ENCODE measurements at places on chromosomes 1 and 21.

DNA sequence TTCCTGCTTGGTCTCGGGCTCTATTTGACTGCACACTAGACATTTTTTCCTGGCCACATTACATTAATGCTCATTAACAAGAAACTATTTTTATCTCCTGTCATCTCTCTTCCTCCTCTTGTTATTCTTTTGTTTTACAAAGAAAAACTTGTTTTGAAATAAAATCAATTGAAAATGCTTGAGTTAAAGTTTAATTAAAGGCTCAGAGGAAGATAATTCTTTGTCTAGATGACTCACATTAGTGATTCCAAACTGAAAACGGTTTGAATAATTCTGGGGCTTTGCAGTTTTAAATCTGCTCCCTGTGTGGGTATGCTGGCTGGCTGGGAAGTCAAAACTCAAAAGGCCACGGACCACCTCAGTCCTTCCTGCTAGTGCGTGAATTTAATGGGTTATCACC, 29.6 kb downstream of the RGS5 start:
- no peak for DNase-seq

- DNase-seq: no peak
Measured at GRCh38 chr21:45196620-45197019, 91.1 kb downstream of the POFUT2 start.

GRCh38 chr1:234647245-234647644, 37.3 kb upstream of the IRF2BP2 start:
- DNase-seq: no peak

DNA sequence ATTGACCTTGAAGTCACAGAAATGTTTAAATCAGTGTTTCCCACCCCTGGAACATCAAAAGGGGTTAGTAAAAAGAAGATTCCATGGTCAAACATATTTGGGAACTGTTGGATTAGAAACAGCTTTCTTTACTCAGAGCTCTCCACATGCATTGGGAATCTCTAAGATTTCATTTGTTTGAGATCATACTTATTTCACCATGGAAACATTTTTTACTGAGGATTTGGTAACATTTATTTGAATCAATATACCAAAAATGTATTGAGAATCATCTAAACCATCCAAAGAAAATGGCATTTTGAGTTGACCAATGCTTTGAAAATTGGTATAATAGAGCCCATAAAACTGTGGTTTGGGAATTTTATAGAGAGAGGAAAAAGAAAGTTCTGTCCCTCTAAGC, 25.3 kb downstream of the NGF start:
- DNase-seq: no peak

GRCh38 chr21:29481081-29481480, 182.4 kb downstream of the BACH1 start:
- DNase-seq: no peak

DNA sequence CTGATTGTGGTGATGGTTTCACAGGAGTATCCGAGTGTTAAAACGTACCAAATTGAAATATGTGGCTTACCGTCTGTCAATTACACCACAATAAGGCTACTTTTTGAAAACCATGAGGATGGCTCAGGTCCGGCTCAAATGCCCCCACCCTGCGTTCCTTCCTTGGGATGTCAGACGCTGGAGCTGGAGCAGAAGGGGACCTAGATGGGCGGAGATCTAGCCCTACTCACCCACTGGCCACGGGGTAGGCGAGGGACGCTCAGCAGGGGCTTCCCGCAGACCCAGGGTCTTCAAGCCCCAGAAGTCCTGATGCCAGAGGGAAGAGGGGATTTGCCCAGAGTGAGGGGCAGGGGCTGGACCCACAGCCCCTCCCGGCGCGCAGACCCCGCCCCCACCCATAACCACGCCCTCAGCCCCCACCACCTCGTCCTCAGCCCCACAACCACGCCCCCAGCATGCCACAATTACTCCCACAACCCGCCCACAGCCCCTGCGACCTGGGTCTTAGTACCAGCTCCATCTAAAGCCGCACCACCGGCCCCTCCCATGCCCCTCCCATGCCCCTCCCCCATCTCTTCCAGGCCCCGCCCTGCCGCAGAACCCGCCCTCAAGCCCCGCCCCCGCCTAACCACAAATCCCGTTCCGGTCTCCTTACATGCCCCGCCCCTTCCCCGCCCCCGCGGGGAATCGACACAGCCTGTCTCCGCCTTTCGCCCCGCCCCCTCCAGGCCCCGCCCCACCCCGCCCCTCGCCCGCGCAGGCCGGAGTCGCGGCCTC, at the start of gene LRRC3:
TSS of gene LRRC3 (plus strand) at position 764 of the 777 bp plus-strand sequence. CDS start 1,135 bp downstream, outside the sequence.
- peak; percentile 41 for DNase-seq

DNA sequence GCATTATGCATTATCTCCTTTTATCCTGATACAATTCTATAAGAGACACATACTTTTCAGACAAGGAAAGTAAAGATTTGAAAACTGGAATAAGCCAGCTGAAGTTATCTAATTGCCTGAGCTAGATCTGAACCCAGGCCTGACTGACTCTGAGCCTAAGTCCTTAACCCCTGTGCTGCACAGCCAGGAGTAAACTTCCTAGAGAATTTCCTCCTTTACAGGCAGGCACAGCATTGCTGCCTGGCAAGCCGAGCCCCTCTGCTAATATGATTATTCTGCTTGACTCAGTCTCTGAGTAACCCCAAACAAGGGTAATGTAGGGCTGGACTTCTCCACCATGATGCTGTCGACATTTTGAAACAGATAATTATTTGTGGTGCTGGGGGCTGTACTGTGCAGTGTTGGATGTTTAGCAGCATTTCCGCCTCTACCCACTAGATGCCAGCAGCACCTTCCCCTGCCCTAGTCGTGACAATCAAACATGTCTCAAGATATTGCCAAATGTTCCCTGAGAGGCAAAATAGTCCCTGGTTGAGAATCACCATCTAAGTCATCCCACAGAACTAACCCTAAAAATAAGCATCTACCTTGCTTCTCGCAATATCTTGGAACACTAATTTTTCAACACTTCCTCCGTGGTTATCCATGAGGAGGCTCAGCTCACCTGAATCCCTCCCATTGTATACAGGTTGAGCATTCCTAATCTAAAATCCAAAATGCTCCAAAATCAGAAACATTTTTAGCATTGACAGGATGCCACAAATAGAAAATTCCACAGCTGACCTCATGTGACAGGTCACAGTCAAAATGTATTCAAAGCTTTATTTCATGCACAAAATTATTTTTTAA, 18.5 kb downstream of the CAMK1G start:
- DNase-seq: no peak

Measured in activated CD8-positive, alpha-beta memory T cell treated with anti-CD3 and anti-CD28 coated beads for 1 hour (primary cell).